ENCODE measurements at places on chromosomes 11 and 22.

GRCh38 chr11:32154275-32154674 lies 63.4 kb downstream of the RCN1 start:
- no peak for DNase-seq

- no peak for DNase-seq
These were observed 34.1 kb downstream of the CHRDL2 start for GRCh38 chr11:74696939-74697675.

DNA sequence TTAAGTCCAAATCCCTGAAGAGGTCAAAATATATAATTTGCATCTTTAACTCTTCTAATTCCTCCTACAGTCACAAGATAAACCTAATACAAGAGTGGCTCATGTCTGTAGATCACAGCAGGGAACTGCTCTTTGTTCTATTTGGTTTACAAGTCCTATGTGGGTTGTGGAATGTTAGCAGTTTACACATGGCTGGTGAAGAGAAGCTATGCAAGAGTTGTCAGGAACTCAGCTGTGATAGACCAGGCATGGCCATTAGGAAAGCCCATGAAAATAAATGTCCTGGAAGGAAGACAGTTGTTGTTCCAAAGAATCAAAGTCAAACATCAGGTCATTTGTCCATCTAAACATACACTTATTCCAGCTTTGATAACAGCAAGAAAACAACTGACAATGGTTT lies 312.4 kb upstream of the PITPNB start:
- DNase-seq, result no peak

DNA sequence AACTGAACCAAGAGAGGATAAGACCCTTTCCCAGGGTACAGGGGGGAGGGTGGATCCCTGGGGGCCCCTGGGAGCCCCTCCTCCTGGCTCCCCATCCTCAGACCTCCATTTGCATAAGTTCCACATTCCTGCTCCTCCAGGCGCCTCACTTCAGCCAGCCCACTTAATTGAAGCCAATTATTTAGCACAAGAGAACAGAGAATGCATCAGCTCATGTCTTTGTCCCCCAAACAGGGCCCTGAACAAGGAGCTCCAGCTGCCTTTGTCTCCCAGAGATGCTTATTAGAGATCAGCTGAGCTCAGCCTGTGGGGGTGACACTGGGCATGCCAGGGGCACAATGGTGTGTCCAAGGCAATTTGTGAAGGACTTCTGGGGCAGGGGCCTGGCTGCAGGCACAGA lies 89.9 kb upstream of the PRDM11 start:
- DNase-seq, result no peak

- DNase-seq, result no peak
These were observed 8.8 kb upstream of the DKK3 start for GRCh38 chr11:12017243-12017678.

GRCh38 chr11:14075118-14076078 lies 112.9 kb downstream of the SPON1 start:
- DNase-seq, result no peak

DNA sequence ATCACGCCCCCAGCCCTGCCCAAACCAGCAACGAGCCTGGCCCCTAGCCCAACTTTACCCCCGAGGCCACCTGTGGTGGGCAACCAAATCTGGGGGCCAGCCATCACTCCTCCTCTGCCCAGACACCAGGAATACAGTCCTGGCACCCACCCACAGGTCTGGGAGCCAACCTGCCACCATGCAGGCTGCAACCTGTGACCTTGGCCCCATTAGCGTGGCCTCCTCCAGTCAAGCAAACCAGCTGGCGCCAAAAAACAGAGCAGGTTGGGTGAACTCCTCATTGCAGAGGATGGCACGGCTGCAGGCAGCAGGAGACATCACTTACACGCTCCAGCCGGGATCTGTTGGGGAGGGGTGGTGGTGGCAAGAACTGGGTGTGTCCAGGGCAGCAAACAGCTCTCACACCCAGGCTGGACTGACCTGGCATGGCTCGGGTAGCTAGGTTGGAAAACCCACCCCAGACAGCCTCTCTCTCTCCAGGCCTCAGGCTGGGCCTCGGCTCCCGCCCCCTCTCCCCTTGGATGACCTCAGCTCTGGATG lies 65.5 kb upstream of the TCF20 start:
- DNase-seq, result no peak

- DNase-seq, result no peak
These were observed 3.1 kb downstream of the MIF start for GRCh38 chr22:23897320-23897719.

- no peak for DNase-seq
These were observed 677.3 kb upstream of the KIRREL3 start for GRCh38 chr11:127677660-127678425.

DNA sequence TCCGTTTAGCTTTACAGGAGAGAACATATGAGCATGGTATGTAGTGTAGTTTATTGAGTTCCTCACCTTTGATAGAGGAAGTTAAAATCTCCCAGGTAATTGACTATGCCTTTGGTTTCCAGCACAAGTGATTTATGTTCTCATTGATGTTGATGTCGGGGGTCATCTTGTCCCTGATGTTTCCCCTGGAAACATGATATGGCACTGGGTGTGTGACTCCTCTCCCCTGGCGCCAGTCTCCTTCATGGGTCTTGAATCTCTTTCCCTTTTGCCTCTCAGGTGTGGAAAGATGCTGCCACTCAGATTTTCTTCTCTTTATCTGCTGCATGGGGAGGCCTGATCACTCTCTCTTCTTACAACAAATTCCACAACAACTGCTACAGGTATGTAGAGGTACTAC lies 28.3 kb downstream of the SLC6A5 start:
- DNase-seq, result no peak

- DNase-seq, result no peak
These were observed 43.5 kb downstream of the DBX1 start for GRCh38 chr11:20116825-20117224.

DNA sequence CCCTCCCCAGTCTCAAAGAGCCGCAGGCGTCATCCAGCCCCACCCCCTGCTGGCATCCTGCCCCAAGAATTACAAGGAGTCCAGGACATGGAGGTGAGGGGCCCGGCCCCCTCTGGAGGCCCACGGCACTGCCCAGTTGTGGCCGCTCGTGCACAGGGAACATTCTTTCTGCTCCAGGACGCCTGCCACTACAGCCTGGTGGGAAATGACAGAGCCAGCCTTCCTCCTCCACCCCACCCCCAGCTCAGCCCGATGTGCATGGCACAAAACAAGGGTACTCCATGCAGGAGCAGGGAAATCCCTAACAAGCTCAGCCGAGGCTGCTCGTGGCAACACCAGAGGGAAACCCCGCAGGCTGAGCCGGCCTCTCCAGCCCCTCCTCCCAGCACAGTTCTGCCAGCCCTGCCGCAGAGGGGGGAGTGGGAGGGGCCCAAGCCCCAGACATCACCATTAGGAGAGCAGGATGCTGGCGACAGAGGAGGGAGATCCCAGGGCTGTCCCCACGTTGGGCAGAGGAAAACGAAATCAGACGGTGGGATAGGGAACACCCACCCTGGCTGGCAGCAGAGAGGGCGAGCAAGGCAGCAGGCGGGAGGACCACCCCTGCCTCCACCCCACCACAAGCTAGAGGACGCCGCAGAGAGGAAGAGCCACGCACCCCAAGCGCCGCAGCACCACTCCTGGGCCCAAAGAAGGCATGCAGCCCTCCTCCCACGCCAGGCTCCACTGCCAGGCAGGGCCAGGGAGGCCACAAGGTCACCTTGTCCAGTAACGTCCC lies 10.0 kb downstream of the IGSF9B start:
- no peak for DNase-seq

DNA sequence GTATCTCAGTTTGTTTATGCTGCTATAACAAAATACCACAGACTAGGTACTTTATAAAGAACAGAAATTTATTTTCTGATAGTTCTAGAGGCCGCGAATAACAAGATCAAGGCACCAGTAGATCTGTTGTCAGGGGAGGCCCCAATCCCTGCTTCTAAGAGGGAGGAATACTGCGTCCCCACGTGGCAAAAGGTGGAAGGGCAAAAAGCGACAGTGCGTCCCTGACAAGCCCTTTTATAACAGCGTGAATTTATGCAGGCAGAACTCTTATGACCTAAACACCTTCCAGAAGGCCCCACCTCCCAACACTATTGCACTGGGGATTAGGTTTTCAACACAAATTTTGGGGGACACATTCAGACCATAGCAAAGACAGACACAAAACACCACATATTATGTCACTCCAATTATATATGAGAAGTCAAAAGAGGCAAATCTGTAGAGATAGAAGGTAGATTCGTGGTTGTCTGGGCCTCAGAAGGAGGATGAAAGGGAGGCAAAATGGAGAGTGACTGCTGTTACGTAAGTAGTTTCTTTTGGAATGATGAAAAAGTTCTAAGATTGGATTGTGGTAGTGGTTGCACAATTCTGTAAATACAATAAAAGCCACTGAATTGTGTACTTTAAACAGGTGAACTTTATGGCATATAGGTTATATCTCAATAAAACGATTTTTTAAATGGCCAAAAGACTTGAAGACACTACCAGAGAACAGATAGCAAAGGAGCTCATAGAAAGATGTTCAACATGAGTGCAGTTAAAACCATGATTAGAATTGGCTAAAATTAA lies 30.1 kb upstream of the TNRC6B start:
- DNase-seq, result no peak

GRCh38 chr11:58919980-58920379 lies 19.3 kb upstream of the GLYATL1 start:
- DNase-seq, result no peak

DNA sequence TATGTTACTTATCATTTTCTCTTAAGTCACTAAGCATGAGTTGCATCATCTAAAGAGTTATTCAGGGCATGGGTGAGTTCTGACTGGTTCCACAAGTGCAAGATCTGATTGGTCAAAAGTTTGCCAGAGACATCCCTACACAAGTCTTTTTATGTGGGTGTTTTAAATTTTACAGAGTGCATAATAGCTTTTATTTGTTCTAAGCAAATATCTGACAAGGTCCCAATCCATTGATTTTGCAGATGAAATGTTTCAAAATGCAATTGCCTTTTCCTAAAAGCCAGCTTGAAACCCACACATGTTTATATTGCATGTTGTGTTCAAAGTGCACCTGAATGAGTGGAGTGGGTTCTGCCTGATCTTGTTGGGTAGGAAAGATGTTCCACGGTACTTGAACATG lies 101.7 kb upstream of the PAX6 start:
- no peak for DNase-seq

DNA sequence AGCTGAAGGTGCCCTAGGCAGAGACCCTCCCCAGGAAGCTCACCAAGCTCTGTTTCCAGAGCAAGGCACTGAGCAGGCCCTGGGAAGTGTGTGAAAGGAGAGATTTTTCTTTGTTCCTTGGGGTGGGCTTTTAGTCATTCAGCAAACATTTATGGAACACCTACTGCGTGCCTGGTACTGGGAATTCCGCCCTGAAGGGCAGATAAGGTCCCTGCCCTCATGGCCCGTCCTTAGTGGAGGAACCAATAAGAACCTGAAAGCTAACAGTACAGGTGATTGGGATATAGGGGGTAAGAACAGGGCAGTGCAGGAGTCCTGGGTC lies 3.9 kb downstream of the TMEM134 start:
- DNase-seq, result no peak

DNA sequence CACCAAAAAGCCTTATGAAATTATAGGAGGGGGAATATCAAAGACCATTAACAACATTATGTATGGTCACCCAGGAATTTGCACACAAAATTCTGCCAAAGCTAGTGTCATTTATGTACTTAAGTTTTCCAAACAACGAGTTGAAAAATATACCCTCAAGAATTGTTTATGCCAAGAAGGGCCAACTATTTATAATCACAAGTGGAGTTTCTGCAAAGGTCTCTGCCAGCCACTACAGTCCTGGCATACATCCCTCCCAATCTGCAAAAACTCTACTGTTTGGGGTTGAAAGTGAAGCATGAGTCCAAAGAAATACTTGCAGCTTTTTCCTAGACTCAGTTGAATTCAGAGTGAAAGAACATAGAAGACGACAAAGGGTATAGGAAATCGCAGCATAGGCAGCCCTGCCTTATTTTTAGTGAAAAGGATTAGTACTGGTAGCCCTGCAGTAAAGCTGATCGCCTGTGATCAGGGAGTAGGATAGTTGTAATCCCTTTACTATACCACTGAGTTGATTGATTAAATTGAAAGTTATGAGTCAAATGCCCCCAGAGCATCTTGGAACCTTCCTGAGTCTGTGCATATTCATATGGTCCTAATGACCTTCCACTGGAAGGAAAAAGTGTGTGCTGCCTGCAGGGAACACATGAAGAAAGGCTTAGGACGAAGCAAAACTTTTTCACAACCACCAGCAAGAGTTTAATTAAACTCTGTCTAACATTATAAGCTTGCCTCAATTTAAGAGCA lies 144.0 kb downstream of the SPON1 start:
- no peak for DNase-seq

GRCh38 chr11:20450829-20451228 lies 63.3 kb downstream of the PRMT3 start:
- DNase-seq, result no peak

DNA sequence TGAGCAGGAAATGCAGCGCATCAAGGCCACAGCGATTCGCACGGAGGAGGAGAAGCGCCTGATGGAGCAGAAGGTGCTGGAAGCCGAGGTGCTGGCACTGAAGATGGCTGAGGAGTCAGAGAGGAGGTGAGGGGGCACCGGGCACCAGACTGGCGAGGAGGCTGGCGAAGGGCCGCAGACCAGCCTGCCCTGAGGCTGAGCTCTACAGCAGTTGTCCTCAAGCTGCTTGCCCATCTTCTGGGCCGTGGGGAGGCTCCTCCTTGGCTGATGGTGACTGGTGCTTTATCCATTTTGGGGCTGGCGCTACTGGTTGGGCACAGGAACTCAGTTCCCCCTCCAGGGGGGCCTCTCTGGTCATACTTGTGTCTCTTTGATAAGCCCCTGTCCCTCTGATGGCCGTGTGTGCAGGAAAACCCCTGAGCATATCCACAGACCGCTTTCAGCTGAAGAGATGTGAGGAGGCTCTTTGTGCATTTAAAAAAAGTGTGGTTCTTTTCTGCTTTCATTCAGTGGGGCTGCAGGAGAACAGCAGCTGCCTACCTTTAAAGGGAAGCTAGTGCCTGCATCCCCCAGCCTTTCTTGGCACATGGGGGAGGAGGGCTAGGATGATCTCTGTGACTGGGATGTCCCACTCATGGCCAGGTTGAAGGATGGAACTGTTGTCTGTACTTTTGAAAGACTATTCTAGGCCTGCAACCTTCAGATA lies 46.3 kb upstream of the CABP7 start:
- no peak for DNase-seq

DNA sequence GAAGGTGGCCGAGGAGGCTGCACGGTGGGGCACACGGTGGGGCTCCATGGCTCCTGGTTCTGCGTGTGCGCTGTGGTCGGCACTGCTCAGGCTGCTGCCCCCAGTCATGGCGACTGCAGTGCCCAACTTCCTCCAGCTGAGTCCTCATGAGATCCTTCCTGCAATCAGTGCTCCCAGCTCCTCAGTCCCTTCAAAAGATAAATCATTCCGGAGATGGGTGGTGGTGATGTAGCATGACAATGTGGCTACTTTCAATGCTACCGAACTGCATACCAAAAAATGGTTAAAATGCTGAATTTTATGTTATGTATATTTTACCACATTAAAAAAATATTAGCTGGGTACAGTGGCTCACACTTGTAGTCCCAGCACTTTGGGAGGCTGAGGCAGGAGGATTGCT lies 14.1 kb upstream of the VPREB1 start:
- no peak for DNase-seq

- DNase-seq, result no peak
These were observed 67.3 kb downstream of the GAS2 start for GRCh38 chr11:22733475-22734248.

Data from GOT3 (cell line).